ENCODE measurements at places on chromosomes 7 and 10.
A peak's percentile ranks its signal among the peaks of the same experiment; 100 is the strongest.

DNA sequence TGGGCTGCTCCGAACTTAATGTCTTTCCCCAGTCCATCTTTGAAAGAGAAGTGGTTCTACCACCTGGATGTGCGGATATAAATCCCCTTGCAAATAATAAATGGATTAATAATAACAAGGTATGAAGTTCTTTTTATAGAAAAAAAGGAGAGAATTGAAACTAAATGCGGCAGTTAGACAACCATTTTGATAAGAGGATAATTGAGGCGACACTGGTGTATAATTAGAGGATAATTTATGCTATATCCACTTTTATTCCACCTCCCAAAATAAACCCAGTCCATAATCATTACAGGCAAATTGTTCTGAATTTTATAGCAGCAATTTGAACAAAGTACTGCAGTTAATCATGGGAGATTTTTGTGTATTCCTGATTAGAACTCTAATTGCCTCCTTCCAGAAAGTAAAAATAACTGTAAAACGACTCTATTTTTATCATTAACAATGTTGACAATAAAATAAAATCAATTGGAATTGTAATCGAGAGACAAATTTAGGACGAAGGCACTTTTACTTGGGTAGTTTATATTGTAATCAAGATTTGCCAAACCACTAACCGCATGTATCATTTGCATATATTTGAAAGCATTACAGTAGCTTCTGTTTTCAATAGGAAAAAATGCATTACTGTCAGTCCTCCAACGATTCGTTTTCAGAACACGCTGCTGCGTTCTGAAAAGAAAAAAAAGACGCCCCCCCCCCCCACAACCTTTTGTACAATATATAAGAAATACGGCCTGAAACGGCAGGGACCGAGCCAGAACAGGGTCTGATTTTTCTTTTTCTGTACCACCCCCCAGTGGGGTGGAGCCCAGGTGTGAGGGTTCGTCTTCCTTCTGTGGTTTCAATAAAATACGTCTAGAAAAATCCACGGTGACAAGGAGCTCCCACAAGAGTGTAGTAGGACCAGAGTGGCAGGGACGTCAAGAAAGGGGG, 838 bp upstream of the DLX6 start:
- DNase-seq: no peak

- DNase-seq: no peak
Measured at GRCh38 chr7:50355817-50356178, 51.3 kb downstream of the IKZF1 start.

DNA sequence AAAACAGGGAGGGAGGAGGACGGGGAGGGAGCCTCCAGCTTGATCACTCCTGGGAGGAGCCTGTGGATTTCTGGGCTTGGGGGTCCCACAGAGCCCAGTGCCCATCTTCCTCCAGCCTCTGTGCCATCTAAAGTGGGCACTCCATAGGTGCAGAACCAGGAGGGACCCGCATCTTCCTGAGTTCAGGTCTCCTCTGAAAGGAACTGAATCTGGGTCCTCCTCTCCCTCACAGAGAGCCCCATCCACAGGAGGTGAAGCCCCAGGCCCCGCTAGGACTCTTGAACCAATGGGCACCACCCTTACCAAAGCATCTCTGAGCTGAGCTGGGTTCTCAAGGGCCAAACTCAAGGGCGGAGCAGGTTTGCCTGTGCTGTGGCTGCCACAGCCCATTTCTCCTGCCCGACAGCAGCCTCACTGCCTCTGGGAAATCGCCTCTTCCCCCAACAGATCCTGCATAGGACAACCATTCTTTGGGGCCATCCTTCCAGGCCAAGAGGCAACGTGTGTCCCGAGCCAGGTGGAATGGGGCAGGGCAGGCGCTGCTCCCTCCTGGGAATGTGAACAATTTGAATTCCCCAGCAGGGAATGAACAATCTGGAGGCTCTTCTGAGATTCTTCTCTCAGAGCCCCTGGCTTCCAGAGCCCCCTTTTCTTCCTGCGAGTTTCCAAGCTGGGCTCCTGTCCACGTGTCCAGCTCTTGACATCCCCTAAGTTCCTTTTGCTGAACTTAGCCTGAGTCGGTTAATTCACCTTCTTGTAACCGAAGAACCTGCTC, 411.0 kb upstream of the FOXK1 start:
- no peak for DNase-seq

DNA sequence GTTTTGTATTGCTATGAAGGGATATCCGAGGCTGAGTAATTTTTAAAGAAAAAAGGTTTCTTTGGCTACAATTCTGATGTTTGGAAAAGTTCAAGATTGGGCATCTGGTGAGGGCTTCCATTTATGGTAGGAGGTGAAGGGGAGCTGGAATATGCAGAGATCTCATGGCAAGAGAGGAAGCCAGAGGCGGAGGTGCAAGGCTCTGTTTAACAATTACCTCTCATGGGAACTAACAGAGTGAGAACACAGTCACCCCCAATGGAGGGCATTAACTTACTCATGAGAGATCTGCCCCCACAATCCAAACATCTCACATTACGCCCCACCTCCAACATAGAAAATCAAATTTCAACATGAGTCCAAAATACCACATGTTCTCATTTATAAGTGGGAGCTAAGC, 62.0 kb downstream of the AKR1D1 start:
- DNase-seq: no peak

- no peak for DNase-seq
Measured at GRCh38 chr7:47253650-47254080, 328.2 kb downstream of the TNS3 start.

DNA sequence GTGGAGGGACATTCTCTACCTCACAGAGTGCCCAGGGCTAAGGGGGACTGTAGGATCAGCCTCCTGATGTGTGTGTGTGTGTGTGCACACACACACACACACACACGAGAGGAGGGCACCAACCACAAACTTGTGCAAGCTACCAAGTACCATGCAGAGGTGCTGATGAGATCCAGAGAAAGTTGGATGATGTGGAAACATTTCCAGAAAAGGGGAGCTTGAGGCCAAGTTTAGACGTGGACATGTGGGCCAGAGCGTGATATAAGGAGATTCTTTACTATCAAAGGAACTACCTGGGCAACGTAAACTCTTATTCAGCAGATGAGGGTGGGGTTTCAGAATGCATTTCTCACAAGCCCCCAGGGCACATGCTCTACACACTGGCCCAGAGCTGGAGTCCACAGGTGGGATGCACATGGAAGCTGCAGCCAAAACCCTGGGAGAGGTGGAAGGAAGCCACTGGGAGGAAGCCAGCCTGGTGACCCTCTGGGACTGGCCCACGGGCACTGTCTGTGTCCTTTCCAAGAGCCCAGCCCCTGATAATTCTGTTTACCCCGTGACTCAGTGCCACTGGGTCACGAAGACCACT, 53.5 kb downstream of the DLG5 start:
- DNase-seq: no peak

GRCh38 chr7:134992626-134993179, 6.4 kb downstream of the AGBL3 start:
- DNase-seq: peak; percentile 55

- DNase-seq: no peak
Measured at GRCh38 chr10:5665373-5666007, 905 bp downstream of the ASB13 start.

DNA sequence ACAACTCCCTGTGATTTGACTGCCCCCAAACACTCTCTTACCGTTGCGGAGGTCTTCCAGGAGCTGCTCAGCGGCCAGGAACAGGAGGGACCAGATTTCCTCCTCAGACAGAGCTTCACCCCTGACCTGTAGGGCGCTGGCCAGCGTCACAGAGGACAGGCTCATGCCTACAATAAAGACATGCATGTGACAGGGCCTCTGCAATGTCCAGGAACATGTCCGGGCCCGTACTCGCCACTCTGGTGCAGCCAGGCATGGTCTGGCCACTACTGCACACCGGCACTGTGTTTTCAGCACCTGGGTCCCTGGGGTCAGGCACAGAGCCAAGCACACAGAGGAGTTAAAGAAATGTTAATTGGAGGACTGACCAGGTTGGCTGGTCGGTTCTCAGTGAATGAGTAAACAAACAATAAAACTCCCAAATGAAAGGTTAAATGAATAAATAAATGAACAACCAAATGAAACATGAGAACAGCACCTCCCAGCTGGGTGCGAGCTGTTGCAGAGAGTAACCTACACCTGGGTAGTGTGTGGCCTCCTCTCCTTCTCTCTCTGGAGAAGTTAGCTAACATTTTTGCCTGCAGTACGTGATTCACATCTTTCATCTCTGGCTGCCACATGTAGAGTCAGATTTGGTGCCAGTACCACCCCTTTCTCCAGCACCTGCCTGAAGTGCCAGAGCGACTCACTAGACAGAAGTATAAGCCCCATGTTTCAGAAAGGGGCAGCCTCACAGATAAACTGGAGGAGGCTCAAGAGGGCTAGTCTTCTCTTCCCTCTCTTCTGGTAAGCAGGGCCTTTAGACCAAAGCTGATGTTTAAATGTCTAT, 22.8 kb downstream of the FRMPD2 start:
- DNase-seq: no peak

- no peak for DNase-seq
Measured at GRCh38 chr7:20113427-20114027, 103.7 kb downstream of the MACC1 start.

DNA sequence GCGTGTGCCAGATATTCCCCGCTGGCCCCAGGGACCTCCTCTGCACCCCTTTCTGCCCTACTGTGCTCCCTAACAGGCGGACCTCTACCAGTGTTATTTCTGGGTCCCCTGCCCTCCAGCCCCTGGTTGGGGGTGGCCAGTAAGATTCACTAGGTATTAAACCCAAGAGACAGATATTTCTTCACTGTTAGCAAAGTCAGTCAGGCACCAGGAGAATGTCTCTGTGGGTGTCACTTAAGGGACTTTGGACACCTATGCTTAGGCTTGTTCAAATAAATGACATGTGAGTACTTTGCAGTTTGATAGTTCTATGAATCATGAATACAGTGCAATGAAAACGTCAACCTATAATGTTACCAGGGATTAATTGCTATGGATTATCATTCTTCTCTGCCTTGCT, 234.3 kb upstream of the IGFBP3 start:
- no peak for DNase-seq

DNA sequence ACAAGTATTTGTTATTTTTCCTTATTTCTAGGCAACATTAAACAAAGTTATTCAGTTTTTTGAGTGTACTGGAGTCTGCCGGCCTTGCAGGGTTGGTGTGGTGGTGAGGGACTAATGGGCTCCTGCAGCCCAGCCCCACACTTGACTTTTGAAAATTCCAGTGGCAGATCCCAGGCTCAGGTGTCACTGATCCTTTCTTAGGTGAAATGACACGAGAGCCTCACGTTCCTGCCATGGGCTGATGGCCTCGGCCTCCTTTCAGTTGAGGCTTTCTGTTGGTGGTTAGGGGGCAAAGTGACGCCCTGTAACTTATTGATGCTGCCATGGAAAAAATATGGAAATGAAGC, 117.9 kb downstream of the NKX6-2 start:
- no peak for DNase-seq

- no peak for DNase-seq
Measured at GRCh38 chr7:65983965-65984658, 2.1 kb upstream of the GUSB start.

GRCh38 chr7:156947120-156947843, 2.2 kb upstream of the NOM1 start:
- no peak for DNase-seq

GRCh38 chr7:96321658-96322372, at the start of gene SLC25A13:
SLC25A13 (minus strand) TSS chr7:96322098; CDS start chr7:96321956, 142 bp downstream.
- peak; percentile 78 for DNase-seq

GRCh38 chr7:132150711-132151110, 425.6 kb downstream of the PLXNA4 start:
- DNase-seq: no peak

GRCh38 chr10:83373671-83374070, 765.6 kb upstream of the GHITM start:
- no peak for DNase-seq

- DNase-seq: no peak
Measured at GRCh38 chr10:66917104-66917503, 8.7 kb upstream of the LRRTM3 start.

- DNase-seq: no peak
Measured at GRCh38 chr10:9024210-9024609, 969.7 kb downstream of the GATA3 start.

DNA sequence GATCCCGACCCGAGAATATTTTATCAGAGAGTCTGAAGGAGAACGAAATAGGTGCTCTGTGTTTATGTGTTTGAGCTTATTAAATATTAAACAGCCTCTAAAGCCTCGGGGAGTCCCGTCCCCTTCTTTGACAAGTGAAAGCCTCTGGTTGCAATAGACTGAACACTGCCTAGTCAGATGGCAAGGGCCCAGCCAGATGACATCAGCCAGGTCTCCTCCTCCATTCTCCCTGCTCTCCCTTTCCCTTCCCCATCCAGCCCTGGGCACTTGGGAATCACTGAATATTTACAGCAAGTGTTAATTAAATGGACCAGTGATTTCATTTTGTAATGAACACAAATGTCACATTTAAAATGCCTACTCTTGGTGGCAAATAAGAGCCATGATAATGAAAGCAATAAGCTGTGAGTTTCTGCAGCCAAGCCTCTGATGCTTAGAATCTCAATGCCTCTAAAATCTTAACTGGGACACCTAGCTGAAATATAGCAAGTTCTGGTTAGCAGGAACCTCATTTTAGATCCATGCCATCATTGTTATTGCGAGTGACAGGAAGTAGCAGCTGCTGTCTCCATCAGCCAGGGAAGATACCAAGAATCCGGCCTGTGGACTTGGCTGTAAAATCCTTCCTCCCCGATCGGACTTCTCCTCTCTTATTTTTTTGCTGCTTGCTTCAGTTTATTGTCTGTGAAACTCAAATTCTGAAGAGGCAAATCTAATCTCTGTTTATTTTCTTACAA, 202.1 kb downstream of the PRPF18 start:
- DNase-seq: no peak

All from stimulated activated effector memory CD8-positive, alpha-beta T cell treated with anti-CD3 and anti-CD28 coated beads, Interleukin-12 subunit alpha, Interleukin-12 subunit beta, amount 100 ng/mL, for 72 hours (primary cell).